Progenitor cell of endocrine pancreas (in vitro differentiated cells): ENCODE measurements at places on chromosomes 11 and 22. TPM values are rescaled to one million over a fixed set of nuclear protein-coding genes. Genes with fewer than 3 reads are reported as not detected.

DNA sequence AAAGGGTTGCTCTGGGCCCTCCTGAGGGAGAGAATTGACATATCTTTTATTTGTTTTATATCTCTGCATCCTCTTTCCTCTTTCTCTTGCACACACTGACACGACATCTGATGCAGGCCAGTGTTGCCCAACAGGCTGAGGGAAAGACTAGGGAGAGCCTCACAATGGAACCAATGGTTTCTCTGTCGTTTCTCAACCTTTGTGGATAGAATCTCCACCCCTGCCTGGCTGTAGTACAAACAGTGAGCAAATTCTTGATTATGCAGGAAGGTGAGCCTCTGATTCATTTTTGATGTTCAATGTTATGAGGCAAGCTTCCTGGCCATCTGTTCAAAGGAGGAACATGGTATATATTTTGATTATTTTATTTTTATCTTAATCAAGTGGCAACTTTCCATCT lies 49.8 kb upstream of the PLET1 start:
- DNase-seq = no peak
- peaks cover 3% of the 10 kb centered on the region for H3K27me3 ChIP-seq
- H3K4me3 ChIP-seq = no peak overlapping the region
- no peak overlapping the region for H3K27ac ChIP-seq

- no peak overlapping the region for H3K4me3 ChIP-seq
- no peak overlapping the region for H3K27ac ChIP-seq
Observed at GRCh38 chr22:17234144-17234623, 14.9 kb upstream of the ADA2 start.

GRCh38 chr11:71931245-71931602 lies 2.4 kb downstream of the RNF121 start:
- H3K27ac ChIP-seq = no peak overlapping the region
- H3K4me1 ChIP-seq = peaks cover 22% of the 10 kb centered on the region
- H3K27me3 ChIP-seq = no peaks in the 10 kb centered on the region
- peak overlapping the region; percentile 97 for H3K4me3 ChIP-seq
- no peaks in the 10 kb centered on the region for H3K36me3 ChIP-seq

DNA sequence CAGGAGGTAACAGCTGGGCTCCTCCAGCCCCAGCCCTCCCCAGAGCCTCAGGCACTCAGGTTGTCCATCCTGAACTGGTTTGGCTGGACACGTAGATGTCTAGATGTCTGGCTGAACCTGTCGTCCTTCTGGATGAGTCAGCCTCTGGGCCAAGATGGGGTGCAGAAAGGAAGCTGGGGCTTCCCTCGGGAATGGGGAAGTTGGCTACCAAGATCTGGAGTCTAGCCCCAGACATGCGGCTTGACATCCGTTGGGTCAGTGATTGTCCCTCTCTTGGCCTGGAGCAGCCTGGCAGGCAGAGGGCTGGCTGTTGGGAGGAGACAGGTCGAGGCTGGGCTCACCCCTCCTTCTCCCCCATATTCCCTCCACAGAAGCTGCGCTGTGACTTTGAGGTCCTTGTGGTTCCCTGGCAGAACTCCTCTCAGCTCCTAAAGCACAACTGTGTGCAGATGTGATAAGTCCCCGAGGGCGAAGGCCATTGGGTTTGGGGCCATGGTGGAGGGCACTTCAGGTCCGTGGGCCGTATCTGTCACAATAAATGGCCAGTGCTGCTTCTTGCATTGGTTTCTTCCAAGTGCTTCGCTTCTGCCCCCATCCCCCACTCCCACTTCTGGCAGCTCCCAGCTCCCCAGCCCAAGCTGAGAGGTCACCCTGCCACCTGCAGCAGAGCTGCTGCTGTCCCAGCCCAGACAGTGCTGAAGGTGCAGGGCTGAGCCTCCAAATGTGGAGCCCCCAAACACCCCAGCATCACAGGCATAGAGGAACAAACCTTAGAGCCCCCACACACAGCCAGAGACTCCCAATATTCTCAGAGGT lies 1.3 kb downstream of the CST6 start:
- DNase-seq = no peak
- H3K27me3 ChIP-seq = peaks cover 18% of the 10 kb centered on the region
- no peaks in the 10 kb centered on the region for H3K36me3 ChIP-seq
- no peak overlapping the region for H3K27ac ChIP-seq
- H3K4me3 ChIP-seq = no peak overlapping the region

DNA sequence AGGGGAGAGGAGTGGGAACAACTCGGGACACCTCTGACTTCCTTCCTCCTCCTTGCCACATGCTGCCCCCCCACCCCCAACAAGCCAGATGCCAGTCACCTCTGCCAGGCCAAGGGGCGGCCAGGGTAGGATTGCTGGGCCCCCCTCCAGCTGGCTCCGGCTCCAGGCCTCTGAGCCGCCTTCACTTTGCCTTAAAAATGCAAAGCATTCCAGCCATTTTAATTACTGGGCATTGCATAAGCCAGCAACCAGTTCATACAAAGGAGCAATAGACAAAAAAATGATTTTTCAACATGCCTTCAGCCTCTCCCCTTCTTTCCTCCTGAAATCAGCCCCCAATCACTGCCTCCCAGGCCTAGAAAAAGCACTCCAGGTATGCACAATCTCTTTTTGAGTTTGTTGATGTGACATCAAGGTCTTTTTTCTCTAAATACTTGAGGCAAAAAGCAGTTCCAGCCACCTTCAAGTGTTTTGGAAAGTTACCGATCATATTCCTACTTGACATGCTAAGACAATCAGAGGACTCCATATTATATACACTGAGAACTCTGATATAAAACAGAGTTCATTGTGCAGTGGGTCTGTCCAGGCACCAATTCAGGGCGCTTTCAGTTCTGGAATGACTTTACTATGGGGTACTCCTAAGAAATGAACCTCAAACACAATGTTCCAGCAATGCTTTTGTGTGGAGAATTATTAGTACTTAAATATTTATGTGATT lies 12.4 kb upstream of the TIMP3 start:
- H3K4me3 ChIP-seq = no peak overlapping the region
- DNase-seq = no peak

DNA sequence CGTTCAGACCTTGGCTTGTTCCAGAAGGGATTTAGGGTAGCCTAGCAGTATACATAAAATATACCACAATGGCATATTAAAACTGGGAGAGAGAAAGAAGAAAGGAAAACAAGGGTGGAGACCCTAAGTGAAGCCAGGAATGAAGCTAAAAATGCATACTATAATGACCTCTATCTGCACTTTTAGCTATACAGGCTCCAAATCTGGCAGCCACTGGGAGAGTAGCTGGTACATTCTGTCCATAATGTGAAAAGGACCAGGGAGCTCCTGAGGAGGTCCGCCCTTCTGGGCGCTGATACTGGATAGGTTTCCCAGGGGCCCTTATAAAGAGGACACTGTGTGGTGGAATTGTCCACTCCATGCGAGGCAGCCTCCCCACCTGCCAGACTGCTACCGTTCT lies 42.8 kb downstream of the PRDM11 start:
- no peak overlapping the region for H3K27ac ChIP-seq
- H3K4me1 ChIP-seq = no peaks in the 10 kb centered on the region
- H3K4me3 ChIP-seq = no peak overlapping the region

Gene UPK3A
- 0.57 and 1.9 TPM in 2 replicates for total RNA-seq

Gene IL10RA
- total RNA-seq = 0.62 and 0.72 TPM in 2 replicates
